ENCODE measurements at places on chromosomes 2 and 18.

DNA sequence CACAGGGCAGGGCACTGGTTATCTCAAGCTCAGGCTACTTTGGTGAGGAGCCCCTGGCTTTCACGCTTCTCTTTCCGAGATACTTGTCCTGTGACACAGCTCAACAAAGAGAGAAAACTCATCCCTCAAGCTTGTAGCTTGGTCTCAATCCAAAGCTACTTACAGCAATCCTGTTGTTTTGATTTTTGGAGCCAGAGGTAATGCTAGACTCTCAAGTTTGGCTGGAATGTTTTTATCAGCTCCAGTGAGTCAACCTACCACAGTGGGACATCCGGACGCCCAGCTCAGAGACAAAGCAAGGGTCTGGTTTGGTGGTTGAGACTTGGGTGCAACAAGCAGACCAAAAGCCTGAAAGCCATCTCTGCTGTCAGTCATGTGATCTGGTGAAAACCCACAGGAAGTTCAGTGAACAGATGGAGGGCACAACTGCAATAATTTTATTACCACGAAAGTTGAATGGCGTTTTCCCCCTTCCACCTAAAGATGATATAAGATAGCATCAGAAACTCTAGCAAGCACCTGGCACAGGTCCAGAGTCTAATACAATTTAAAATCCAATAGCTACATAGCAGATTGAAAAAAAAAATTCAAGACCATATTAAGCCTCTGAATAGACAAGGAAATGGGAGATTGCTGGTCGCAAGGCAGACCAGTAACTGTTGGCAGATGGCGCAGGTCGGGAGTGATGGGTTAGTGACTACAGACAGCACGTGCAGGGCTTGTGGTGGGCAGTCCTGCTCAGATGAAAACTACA, 102.3 kb upstream of the SMAD7 start:
- no peak for DNase-seq

- DNase-seq = no peak
These were observed 97.0 kb upstream of the SMAD2 start for GRCh38 chr18:48027401-48027963.

DNA sequence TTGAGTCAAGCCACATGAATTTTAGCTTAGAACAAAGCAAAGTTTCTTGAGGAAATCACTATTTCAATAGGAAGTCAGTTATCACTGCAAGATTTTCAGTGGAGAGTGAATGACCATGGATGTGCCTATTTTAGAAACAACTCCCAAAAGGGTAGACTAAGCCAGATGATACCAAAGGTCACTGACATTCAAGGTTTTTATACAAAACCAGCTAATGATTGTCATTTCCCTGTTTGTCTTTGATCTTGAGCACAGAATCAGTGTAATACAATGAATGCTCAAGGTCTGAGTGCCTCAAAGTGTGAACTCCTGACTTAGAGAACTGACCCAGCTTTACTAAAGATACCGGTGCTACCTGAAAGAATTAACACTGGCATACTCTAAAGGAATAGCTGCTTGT, 60.5 kb downstream of the CDH2 start:
- no peak for DNase-seq

- no peak for DNase-seq
These were observed 36.7 kb upstream of the CDC42EP3 start for GRCh38 chr2:37708146-37708545.

DNA sequence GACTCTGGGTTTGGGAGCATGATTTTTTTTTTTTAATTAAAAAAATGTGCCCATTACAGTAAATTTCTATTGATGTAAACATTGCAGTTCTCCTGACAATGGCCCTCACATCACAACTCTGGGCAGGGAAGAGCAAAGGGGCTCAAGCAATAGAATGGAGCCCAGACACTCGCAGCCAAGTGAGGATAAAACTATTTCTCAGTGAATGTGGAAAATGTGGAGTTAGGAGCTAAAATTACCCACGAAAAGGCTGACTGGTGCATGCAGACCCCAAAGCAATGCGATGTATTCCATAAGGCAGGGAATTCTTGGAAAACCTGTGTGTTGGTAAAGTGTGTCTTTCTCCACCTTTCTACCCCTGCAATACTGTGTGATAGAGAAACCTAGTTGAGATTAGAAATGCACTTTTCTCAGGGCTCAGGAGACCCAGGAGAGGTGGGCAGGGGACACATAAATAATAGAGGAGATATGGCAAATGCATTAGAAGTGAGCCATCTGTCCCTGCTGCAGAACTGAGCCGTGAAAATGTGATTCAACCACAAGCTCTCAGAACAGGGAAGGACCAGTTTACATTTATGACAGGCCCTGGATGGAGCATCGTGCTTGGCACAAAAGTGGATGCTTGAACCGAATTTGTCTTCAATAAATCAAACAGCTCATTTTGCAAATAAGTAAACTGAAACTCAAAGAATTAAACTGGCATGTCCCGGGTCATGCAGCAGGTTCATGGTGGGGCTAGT, 100.1 kb downstream of the MYCN start:
- no peak for DNase-seq

DNA sequence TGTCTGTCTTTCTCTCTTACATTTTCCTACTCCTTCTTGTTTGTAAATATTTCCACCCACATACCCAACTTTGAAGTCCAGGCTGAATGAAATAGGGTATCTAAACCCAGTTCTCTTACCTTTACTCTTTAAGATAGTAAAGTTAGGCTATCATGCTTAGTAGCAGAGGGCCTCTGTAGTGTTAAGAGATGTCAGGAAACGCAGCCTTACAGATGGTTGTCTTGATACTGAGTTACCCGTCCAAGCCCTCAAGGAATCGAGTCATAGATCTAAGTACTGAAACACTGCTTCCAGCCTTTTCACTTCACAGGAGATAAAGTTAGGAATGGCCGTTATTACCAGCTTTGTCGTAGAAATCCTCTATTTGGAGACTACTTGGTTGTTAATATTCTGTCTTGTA, 24.3 kb downstream of the MRPS9 start:
- no peak for DNase-seq

DNA sequence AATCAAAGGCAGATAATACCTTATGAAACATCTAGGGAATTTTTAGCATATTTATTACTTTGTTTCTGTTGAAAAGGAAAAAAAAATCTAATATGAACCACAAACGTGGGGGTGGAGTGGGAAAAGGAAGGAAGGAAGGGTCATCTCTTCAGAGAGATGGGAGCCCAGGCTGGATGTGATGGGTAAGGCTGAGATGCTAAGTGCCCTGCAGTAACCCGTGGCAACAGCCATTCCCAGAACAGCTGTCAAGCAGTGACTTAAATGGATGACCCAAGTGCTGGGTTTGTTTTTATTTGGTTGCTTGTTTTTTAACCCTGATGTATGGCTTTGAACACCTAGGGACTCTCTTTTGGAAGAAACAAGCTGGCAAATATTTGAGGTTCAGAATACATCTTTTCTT, 50.7 kb upstream of the KLF7 start:
- peak; percentile 1 for DNase-seq

- DNase-seq = no peak
These were observed 121.5 kb downstream of the GCA start for GRCh38 chr2:162465430-162465829.

DNA sequence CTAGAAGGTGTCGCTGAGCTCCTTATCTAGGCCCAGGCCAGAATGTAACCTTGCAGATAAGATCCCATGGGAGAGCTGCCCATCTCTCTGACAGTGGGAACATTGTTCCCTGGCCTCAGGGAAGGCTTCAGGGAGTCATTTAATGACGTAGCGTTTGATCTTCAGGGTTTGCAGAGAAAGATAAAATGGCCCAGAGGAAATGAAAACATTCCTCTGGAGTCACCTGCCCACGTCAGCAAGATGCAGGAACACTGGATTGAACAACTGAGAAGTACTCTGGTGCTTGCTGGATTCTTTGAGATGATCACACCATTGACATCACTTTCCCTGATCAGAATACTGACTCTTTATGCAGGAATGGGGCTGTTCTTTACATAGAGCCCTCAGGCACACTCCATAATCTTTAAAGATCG, 51.6 kb downstream of the MAPK4 start:
- no peak for DNase-seq

DNA sequence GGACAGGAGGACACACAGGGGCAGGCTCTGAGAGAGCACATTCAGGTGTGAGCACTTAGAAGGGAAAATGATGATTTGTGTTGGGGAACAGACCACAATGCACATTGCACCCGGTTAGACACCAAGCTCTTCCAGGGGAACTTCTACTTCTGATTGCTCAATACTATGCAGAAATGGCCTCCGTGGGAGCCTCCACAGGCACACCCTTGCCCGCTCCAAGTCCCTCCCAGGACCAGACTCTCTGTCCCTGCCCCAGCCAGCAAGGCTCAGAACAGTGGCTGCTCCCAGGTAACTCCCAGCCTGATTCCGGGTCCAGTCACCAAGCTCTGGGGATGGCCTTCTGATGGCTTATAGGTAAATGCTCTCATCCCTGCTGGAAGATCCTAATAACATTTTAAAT, 56.2 kb downstream of the BCL2L11 start:
- DNase-seq = no peak

DNA sequence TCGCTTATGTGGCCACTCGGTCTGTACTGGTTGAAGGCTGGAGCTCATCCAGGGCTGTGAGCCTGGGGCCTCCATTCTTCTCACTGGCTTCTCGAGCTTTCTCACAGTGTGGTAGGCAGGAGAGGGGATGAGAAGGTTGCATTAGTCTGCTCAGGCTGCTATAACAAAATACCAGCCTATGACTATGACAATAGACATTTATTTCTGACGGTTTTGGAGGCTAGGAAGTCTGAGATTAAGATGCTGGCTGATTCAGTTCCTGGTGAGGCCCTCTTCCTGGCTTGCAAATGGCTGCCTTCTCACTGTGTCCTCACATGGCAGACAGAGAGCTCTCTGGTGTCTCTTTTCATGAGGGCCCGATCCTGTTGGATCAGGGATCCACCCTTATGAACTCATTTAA, 6.2 kb upstream of the STK25 start:
- DNase-seq = no peak

- no peak for DNase-seq
These were observed 46.2 kb upstream of the B3GNT2 start for GRCh38 chr2:62149708-62150107.
